ENCODE measurements at places on chromosomes 16 and 17.

- DNase-seq = peak; percentile 53
Observed at GRCh38 chr17:41428591-41429291, 4.4 kb upstream of the KRT37 start.

DNA sequence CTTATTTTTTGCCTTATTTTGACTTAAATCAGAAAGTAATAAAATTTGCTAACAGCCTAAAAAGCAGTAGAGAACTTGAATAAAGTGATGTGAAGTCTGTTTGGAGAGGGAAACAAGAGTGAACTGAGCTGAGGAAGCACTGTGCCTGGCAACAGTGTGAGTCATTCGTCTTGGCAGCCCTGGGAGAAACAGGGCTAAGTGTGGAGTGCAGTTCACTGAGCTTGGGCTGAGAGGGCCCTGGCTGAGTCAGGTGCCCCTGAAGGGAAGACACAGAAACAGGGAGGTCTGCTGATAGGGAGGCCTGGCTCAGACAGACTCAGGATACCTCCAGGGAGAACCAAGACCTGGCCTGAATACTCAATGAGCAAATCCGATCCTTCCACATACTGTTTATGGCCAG is 132.1 kb downstream of the HS3ST4 start:
- no peak for DNase-seq

- no peak for DNase-seq
Observed at GRCh38 chr16:66612422-66612821, 7.9 kb downstream of the CMTM3 start.

DNA sequence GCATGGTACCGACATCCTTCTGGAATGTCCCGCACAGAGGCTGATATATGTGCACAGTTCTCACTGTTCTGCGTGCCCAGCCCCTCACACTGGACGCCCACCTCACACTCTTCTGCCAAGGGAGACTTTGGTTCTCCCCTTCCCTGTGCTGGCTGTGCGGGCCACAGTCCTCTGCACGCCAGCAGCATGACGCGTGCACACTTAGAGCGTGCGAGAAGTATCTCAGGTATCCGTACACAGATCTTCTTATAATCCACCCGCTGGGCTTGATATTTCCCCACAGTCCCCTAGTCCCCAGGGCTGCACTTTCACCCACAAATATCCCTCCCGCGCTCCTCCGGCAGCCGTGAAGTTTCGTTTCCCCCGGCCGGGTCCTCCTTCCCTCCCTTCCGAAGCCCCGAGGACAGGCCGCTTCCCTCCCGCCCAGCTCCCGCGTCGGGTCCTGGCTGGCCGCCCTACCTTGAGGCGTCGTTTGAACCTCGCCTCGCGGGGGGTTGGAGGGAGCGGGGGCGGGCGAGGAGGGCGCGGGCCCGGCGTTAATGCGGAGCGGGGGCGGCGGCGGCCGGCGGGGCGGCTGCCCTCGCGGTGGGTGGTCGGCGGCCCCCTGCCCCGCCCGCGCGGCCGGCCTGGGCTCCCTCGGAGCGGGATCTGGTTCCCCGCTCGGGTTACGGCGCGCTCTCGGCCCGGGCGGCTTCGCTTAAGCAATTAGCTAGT is 5.0 kb upstream of the FOXF1 start:
- no peak for DNase-seq

DNA sequence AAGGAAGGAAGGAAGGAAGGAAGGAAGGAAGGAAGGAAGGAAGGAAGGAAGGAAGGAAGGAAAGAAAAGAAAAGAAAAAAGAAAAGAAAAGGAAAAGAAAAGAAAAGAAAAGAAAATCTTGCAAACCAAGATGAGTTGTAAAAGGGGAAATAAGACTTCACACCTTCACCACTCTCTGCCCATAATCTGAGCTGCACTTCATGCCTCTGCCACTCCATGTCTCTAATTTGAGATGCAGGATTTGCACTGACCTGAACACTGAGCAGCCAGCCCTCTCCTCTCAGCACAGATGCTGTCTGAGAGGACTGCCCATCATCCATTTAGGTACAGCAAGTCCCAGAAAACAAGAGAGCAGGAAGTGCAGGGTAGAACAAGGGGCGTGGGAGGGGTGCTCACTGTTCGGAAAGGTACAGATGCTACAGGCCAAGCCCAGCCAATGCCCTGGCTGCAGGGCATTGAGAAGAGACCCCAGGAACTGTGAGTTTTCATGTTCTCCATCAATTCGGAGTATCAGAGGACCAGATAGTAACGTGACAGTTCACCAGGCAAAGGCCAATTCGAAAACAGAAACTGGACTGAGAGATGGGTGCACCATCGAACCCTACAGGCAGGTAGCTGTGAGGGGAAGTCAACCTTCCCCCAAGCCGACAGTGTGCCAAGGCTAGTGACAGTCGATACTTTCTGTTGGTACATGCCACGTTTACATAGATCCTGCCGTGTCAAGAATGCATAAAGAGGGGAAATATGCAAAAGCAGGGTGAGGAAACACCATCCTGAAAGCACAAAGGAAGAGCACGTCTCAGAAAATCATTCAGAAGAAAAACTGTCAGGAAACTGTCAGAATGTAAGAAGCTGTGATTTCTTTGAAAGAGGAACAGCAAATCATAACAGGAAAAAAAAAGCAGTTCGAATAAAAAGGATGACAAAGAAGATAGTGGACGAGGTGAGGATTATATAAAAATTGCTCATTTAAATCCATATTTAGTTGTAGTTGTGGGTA is 142.0 kb upstream of the RCVRN start:
- no peak for DNase-seq

DNA sequence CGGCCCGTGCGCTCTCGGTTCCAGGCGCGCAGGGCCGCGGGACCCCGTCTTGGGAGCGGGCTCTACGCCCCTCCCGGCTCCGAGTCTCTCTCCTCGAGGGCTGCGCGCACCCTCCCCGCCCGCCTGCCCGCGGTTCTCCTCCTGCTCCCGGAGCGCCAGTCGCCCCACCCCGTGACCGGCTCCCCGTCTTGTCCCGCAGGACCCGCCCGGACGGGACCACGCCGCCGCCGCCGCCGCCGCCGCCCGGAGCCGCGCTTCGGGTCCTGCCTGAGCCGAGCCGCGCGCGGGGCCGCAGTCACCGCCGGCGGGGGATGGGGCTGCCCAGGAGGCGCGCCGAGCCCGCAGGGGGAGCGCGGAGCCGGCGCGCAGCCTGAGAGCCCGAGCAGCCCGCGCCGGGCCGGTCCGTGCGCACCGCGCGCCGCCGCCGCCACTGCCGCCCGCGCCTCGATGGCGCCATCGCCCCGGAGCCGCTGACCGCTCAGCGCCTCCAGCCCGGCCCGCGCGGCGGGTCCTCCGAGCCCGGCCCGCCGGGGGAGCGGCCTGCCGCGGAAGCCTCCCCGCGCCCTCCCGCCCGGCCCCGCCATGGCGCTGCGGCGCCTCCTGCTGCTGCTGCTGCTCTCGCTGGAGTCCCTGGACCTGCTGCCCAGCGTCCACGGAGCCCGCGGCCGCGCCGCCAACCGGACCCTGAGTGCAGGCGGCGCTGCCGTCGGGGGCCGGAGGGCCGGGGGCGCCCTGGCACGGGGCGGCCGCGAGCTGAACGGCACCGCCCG is at the start of gene SHISA6:
Gene SHISA6 (plus strand): TSS at position 373 of the 770 bp plus-strand sequence.
- no peak for DNase-seq

GRCh38 chr16:31427441-31428278 is 500 bp downstream of the COX6A2 start:
- no peak for DNase-seq

DNA sequence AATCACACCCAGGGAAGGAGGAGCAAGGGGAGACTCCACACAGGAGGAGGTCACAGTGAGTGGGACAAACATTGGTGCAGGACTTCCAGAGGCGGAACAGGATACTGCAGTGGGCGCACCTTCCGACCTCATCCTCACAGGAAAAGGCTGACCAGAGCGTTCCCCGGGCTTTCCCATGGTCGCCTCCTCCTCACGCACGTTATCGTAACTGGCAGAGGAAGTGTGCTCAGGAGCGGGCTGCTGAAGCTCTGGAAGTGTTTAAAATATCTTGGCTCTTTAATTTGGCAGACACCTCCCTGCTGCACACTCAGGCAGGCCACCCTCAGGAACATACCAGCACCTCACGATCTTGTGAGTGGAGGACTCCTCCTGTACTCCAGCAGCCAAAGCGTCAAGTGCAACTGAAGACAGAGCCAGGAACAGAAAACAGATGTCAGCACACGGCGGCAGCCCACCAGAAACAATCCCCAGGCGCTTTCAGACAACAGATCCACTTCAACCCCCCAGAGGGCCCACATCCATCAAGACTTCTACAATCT is 17.5 kb downstream of the FANCA start:
- DNase-seq = peak; percentile 2

DNA sequence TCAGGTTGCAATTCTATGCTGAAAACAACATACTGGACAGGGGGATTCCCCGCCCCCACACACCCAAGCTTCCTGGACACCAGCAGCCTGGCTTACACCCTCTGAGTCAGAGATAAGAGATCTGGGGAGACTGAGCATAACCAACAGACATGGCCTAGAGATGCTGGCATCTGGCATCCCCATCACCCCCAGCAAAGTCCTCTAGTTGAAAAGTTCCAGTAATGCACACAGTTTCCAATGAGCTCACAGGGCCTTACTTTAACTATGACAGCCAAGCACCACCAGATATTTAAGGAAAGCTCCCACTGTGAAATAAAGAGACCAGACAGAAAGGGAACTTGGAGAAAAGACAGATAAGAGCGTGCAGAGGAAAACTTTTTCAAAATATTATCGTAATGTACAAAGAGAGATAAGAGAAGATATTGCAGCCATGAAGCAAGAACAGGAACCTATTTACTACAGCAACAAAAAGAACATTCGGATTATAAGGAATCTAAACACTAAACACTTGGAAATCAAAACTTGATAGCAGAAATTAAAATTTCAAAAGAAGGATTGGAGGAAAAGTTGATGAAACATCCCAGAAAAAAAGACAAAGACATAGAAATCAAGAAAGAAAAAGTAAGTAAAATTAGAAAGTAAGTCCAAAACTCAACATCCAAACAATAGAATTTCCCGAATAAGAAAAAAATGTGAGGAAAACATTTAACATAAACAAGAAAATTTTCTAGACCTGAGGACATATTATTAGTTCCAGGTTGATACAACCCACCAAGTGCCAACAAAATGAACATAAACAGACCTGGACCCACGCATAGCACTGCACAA is 17.2 kb upstream of the ALOX15 start:
- no peak for DNase-seq

DNA sequence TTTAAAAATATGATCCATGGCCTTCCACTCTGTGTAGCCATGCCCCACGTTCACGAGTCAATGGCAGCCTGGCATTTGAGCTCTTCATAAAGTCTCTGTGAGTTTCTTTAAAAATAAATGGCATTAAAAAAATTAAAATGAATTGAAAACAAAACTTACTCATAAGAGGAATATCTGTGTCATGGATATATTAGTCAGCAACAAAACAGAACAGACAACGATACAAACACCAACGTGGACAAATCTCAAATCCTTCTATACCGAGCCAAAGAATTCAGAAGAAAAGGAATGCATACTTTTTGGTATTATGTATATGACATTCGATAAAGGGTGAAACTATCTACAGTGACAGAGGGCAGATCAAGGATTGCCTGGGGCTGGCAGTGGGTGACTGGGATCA is 8.2 kb upstream of the CMIP start:
- DNase-seq = no peak

DNA sequence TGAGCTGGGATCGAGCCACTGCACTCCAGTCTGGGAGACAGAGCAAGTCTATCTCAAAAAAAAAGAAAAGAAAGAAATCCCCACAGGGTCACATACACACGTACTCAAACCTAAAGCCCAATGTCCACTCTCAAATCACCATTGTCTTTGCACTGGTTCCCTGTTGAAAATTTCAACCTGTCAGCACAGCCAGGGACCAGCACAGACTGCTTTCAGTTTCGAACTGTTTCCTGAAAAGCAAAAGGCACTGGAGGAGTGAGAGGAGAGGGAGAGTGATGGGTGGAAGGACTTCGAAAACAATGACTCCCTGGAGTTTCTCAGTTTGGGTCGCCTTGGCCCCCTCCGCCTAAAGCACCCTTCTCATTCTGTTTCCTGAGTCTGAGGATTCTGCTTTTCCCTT is 9.0 kb upstream of the CD300C start:
- DNase-seq = no peak

- DNase-seq = peak; percentile 44
Observed at GRCh38 chr17:8837563-8838075, 29.9 kb downstream of the PIK3R6 start.

DNA sequence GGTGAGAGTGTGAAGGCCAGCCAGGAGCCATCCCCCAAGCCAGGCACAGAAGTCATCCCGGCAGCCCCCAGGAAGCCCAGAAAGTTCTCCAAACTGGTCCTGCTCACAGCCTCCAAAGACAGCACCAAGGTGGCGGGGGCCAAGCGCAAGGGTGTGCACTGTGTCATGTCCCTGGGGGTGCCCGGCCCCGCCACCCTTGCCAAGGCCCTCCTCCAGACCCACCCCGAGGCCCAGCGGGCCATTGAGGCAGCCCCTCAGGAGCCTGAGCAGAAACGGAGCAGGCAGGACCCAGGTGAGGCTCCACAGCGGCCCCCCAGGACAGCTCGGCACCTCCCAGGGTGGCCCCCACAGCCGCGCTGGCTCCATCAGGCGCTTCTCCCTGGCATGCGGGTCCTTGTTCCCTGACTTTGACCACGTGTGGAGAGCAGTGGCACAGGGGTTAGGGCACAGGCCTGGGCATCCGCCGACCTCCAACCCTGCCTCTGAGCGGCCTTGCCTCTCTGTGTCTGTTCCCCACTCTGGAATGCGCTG is 13.5 kb downstream of the FLYWCH2 start:
- no peak for DNase-seq

- no peak for DNase-seq
Observed at GRCh38 chr16:86492267-86492960, 17.9 kb upstream of the FOXF1 start.

DNA sequence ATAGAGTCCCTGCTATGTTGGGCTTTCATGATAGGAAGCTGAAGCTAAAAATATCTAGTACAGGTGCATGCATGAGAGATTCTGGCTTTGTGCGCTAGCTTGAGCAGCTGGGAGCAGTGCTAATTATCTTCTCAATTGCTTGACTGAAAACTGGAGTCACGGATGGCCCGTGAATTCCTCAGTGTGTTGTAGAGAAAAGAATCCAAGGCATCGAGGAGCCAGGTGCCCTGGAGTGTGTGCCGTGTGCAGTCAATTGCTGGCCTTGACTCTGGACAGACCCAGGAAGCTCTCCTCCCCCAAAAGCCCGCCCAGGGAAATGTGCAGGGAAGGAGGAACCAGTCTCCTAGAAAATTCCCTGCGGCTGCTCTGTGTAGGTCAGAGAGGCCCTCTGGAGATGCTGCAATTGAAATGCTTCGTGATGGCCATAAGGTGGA is 14.2 kb downstream of the LGALS3BP start:
- DNase-seq = no peak

DNA sequence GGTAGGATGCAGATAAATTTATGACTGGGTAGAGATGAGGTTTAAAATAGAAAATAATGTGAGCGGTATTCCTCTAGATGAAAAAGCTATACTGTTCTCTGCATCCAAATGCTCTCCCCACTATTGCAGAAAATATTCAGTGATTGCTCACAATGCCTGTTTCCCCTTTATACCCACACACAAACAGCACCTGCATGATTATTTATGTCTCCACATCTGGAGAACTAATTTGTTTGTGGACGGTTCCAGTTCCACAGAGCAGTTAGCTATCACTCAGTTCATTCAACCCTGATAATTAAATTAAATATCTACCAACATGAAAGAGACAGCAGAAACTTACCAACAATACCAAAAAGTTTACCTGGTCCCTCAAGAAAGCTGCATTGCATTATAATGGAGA is 800.0 kb downstream of the CDH11 start:
- no peak for DNase-seq
